ENCODE measurements at places on chromosomes 7 and 10.

- DNase-seq, result no peak
Measured at GRCh38 chr7:4216016-4216415, 466.1 kb upstream of the FOXK1 start.

- no peak for DNase-seq
Measured at GRCh38 chr7:101172005-101172853, 6.9 kb upstream of the VGF start.

DNA sequence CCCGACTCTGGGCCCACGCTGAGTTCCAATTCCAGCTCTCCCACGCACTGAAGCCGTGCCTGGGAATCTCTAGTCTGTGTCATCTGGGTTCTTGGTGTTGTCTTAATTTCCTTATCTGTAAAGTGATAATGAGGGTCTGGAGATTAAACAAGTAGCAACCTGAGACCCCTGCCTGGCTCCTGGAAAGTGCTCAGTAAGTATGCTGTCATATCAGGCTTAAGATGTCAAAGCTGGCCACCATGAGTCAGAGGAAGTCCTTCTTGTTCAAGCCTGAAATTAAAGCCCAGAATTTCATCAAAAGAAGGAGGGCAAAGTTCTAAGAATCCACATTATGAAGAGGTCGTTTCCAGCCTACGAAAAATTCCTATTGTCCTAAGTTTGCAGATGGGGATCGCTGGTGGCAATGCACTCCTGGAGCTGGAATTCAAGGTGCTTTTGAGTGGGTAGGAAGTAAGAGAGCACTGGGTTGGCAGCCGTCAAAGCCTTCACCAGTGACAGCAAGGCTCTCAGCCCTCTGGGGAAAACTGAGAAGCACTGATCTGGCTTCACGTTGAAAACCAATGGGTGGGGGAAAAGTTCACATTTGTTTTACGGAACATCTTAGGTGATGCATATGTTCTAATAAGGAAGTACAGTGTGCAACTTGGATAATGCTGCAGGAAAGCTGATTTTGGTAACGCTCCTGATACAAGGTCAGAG, 50.3 kb upstream of the NCAPG2 start:
- DNase-seq, result no peak

GRCh38 chr10:112532956-112533355, 85.9 kb downstream of the VTI1A start:
- no peak for DNase-seq

DNA sequence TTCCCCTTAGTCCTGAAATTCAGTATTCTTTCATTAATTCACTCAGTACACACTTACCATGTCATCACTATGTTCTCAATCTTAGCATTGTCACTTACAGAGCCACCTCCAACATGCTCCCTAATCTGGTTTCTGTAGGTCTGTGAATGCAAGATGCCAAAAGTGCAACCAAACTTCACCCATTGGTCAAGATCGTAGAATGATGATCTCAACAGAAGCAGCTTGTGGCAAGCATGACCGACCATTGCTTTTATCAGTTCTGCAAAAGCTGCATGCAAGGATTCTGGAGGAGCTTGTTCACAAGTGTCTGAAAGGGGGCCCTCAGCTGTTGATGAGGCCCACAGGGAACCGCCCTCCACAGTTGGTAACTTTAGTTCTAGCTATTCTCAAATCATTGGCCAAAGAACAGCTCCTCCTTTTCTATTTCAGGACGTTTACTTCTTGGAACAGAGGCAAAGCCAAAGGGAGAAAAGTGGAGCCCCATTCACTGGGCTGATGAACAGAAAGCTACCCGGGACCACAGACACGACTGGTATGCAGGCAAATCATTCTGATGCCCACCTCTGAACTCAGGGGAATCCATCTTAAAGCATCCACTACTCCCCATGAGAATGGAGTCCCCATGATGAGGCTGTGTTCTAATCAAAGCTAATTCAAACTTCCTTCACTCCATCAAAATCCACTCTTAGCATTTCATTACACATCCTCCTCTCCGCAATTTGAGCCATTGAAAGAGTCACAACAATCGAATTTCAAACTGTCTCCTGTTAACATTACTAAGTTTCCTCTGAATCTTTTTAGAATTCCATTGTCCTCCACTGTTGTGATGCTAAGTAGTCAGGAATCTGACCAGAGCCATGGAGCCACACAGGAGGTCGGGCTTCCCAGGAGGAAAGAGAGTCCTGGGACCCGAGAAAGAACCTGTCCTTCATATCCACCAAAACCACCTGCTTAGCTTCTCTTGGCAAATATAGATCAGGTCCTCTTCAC, 13.9 kb downstream of the GRB10 start:
- DNase-seq, result no peak

GRCh38 chr10:47169581-47169980, 130.4 kb upstream of the GDF10 start:
- no peak for DNase-seq

DNA sequence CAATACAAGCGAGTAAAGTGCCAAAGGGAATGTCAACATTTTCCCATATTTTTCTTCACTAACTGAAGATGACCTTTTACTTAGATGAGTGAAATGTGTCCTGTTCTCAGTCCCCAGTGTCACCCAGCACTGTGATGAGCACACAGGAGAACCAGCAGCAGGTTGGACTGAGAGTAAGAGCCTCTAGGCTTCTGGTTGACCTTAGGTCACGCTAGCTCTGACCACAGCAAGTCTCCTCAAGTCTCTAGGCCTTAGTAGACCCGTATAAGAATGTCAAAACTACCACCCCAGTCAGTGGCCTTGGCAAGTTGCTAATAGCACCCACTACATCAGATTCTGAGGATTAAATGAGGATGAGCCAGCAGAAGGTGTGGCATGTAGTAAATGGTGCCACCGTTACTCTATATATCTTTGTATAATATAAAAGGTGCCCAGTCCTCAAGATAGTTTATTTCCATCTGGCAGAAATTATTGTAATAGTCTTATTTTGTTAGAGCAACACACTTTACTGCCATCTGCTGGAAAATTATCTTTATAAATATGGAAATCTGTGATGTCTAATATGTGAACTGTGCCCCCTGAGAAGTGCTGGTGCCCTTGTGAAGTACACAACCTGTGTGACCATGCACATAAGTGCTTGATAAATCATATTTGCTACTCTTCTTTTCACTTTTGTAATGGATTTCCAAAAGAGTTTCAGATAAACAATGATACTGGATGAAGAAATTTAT, 75.7 kb downstream of the SPAG6 start:
- DNase-seq, result no peak

GRCh38 chr7:132228240-132228639, 348.0 kb downstream of the PLXNA4 start:
- DNase-seq, result no peak

- no peak for DNase-seq
Measured at GRCh38 chr7:10205696-10206095, 768.0 kb upstream of the PHF14 start.

DNA sequence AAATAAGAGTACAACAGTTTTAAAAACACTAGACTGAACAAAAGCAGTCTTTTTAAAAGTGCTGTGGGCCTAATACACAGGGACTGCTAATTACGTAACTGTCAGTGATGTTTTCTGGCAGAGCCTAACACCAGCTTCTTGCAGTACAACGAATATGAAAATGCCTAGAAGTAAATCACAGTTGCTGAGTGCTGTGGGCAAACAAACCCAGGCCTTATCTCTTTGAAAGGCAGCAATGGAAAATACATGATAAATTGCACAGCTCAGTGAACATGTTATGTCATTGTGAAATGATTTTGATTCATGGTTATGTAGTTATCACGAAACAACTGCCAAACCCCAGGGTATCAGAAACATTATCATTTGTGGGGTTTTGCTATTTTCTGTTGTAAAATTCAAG, 428.4 kb downstream of the GFRA1 start:
- peak; percentile 11 for DNase-seq

All from globus pallidus (tissue), 1 donor.